ENCODE measurements at places on chromosomes 6 and 20.

GRCh38 chr6:63487103-63487813 lies 85.0 kb upstream of the LOC128125822 start:
- no peak for DNase-seq

- no peak for DNase-seq
These were observed 42.1 kb upstream of the MDFI start for GRCh38 chr6:41596096-41596685.

DNA sequence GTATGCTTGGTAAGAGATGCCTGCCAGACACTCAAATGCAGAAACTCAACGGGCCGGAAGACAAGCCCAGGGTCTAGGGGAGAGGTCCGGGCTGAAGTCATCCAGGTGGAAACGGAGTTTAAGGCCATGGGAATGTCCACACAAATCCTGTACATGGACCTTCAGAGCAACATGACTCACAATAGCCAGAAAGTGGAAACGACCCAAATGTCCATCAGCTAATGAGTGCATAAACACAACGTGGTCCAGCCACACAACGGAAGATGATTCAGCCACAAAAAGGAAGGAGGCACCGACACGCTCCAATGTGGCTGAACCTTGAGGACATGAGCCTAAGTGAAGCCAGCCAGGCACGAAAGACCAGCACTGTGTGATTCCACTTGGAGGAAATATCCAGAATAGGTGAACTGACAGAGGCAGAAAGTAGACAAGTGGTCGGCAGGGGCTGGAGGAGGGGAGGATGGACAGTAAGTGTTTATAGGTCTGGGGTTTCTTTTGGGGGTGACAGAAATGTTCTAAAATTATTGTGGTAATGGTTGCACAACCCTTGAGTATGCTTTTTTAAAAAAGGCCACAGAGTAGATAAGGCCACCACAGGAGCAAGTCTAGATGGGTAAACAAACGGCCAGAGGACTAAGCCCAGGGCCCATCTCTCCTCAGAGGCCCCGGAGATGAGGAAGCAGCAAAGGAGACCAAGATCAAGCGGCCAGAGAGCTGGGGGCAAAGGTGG lies 105.6 kb downstream of the PREX1 start:
- DNase-seq, result no peak

- no peak for DNase-seq
These were observed 248.8 kb downstream of the TTLL2 start for GRCh38 chr6:167573461-167574215.

- no peak for DNase-seq
These were observed 39.6 kb downstream of the JAG1 start for GRCh38 chr20:10634211-10634610.

- DNase-seq, result no peak
These were observed 57.4 kb upstream of the FOXC1 start for GRCh38 chr6:1552296-1552761.

- no peak for DNase-seq
These were observed 286.2 kb downstream of the THBS2 start for GRCh38 chr6:168967281-168967925.

DNA sequence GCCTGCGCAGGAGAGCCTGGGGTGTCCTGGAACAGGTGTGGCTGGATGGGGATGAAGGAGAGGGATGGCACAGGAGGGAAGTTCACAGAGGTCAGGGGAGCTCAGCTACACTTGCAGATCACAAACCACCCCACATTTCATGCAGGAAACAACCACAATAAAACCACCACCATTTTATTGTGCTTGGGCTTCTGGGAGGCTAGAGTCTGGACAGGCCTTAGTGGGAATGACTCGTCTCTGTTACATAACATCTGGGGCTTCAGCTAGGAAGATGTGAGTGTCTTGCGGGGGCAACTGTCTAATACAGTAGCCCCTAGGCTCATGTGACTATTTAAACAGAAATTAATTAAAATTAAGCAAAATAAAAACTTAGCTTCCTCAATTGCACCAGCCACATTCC lies 33.4 kb downstream of the SNX5 start:
- no peak for DNase-seq

GRCh38 chr6:35061651-35062410 lies 79.3 kb downstream of the TCP11 start:
- no peak for DNase-seq

- DNase-seq, result no peak
These were observed 594.9 kb downstream of the PHF3 start for GRCh38 chr6:64230530-64230929.

All from left renal pelvis (tissue), 4 donors.